ENCODE measurements at places on chromosomes 6 and 20.
A peak's percentile ranks its signal among the peaks of the same experiment; 100 is the strongest.

GRCh38 chr6:137705160-137706082, 161.6 kb upstream of the TNFAIP3 start:
- DNase-seq, result peak; percentile 54

GRCh38 chr6:120994573-120994967, 339.7 kb downstream of the TBC1D32 start:
- no peak for DNase-seq

DNA sequence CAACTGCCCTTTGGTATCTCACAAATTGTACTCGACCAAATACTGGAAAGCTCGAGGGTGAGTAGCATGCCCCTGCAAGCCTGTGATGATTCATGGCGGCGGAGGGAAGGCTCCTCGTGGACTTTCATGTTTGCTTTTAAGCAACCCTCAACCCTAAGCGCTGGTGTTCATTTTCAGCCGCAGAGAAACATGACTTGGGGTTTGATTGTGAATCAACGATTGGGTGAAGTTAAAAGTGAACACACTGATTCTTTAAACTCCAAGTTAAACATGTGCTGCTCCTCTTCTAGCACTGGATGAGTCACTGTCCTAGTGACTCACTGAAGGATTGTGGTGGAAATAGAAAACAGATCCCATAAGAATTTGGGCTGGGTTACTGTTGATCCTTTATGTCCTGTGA, 8.3 kb downstream of the CD109 start:
- DNase-seq, result no peak

DNA sequence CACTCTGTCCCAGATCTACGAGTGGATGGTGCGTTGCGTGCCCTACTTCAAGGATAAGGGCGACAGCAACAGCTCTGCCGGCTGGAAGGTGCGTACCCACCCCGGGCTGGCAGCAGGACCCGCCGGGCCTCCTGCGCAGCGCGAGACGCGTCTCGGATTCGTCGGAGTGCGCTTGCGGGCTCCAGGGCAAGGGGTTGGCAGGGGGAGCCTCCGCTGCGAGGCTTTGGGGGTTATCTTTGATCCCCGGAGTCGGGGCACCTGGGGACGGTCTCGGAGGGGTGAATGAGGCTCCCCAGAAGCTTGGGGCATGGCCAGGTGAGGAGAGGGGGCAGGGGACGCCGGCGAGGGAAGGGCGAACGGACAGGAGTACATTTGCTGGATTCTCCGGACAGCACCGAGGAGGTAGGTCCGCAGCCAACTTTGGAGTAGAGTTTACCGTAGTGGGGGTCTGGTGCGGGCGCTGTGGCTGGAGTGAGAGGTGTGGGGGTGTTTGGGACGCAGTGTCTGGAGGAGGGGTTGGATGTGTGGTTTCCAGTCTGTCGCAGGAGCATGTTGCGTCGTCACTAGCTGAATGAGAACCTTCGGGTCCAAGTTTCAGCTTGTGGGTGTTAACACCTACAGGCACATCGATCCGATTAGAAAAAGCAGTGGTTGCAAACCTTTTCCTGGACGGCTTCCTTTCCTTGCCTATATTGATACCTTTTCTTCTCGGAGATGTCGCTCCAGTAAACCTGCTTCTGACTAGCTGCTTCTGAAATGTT, 1.2 kb downstream of the FOXO3 start:
- no peak for DNase-seq

DNA sequence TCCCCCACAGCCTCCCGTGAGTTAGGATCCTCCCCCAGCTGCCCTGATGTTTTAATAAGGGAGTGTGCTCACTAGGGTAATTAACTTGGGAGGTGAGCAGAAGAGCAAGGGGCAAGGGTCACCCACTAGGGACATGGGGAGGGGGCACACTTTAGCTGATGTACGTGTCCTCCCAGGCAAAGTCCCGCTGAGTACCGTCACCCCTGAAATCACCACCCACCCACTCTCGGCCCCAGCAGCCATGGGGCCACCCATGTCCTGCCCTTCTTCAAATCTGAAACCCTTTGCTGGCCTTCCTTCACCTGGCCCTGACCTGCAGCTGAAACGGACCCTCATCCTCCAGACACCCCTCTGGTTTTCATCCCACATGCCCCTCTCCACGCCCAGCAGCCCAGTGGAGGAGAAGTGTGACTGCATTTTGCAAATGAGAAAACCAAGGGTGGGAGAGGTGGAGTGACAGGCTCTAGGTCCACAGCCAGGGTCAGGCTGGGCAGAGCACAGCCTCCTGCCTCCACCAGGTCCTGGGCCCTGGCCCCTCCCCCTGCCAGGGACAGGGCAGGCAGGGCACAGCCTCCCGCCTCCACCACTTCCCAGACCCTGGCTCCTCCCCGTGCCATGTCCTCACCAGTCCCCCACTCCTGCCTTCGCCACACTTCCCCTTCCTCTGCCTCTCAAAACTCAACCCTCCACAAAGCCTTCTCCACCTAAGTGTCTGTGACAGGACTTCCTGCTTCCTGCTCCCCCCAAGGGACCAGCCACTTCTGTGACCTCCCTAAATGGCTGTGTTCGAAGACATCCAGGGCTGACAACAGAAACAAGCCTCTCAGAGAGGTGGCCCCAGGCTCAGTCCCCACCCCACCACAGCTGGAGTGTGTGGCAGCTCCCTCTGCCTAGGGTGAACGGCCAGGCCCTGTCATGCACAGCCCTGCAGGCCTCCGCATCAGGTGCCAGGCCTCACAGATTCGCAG, 15.1 kb downstream of the ACSS1 start:
- no peak for DNase-seq

GRCh38 chr6:129490521-129491255, 219.3 kb downstream of the ARHGAP18 start:
- DNase-seq, result peak; percentile 36

DNA sequence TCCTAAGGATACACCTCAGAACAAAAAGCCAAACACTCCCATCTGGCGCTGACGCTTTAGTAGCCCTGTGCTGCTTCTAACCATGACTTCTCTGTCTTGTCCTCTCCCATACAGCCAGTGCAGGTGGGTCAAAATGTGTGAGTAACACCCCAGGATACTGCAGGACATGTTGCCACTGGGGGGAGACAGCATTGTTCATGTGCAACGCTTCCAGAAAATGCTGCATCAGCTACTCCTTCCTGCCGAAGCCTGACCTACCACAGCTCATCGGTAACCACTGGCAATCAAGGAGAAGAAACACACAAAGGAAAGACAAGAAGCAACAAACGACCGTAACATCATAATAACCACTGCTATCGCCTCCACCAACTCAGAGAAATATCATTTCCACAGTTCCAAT, 1.4 kb downstream of the DEFB132 start:
- DNase-seq, result no peak

GRCh38 chr6:153790876-153791473, 248.1 kb upstream of the OPRM1 start:
- DNase-seq, result no peak

DNA sequence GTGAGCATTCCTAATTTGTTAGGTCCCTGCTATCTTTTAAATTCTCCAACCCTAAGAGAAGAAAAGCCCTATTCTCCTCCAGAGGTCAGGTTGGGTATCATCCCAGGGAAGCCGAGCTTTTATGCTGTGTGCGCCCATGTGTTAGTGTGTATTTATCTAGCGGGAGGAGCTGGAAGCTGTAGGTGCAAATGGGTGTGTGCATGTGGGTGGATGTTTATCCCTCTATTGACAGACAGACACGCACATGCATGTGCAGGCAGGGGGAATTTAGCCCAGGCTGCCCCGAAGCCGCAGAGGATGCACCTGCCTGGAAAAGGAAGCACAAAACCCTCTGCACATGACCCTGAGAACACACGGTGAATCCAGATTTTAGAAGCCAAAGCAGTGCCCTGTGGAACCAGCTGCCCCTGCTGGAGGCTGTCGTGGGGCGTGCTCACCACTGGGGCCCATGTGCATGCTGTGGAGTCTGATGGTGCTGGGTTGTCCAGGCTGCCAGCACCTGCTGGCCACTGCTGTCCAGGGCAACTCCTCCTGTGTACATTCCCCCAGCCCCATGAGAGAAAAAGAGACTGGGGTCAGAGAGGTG, 397.5 kb downstream of the TAF4 start:
- no peak for DNase-seq

DNA sequence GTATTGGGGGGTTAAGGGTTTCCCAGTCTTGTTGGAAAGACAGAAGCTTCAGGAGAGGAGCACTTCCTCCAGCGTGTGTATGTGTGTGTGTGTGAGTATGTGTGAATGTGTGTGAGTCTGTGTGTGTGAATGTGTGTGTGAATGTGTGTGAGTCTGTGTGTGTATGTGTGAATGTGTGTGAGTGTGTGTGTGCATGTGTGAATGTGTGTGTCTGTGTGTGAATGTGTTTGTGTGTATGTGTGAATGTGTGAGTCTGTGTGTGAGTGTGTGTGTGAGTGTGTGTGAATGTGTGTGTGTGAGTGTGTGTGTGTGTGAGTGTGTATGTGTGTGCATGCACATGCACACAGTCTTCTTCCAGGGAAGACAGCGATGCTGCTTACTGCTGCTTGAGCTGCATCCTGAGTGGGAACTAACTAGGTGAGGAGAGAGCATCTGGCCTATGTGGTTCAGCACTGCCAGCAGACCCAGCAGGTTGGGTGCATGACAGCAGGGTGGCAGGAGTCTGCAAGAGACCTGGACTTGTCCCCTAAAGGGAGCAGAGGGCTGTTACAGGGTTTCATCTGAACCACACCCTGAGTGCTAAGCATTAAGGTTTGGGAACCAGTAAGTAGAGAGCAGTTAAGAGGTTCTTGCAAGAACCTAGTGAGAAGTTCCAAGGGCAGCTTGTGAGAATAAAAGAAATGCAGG, 22.7 kb upstream of the CCND3 start:
- DNase-seq, result no peak

- no peak for DNase-seq
Observed at GRCh38 chr6:105102186-105102585, 77.6 kb downstream of the POPDC3 start.

DNA sequence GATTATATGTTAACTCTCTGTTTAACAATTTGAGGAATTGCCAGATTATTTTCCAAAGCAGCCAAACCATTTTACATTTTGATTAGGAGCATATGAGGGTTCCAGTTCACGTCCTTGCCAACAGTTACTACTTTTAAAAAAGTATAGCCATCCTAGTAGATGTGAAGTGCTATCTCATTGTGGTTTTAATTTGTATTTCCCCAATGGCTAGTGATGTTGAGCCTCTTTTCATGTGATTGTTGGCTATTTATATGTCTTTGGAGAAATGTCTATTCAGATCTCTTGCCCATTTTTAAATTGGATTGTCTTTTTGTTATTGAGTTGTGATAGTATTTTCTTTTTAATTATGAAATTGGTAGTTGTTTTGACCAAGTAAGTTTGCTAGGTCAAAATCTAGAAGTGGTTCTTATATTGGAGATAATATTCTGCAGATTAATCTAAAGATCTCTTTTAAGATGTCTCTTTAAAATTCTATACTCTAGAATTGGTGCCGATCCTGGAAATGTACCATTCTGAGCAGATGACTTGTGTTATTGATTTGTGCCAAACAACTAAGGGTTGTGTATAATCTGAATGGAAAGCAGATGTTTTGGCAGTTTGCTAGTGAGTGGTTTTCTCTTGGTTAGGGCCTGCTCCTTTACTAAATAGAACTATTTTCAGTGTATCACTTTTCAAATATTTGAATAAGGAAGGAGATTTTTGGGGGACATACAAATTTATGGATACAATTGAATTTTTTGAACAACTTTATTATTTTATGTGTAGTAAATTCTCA, 99.5 kb downstream of the CDKAL1 start:
- DNase-seq, result no peak

DNA sequence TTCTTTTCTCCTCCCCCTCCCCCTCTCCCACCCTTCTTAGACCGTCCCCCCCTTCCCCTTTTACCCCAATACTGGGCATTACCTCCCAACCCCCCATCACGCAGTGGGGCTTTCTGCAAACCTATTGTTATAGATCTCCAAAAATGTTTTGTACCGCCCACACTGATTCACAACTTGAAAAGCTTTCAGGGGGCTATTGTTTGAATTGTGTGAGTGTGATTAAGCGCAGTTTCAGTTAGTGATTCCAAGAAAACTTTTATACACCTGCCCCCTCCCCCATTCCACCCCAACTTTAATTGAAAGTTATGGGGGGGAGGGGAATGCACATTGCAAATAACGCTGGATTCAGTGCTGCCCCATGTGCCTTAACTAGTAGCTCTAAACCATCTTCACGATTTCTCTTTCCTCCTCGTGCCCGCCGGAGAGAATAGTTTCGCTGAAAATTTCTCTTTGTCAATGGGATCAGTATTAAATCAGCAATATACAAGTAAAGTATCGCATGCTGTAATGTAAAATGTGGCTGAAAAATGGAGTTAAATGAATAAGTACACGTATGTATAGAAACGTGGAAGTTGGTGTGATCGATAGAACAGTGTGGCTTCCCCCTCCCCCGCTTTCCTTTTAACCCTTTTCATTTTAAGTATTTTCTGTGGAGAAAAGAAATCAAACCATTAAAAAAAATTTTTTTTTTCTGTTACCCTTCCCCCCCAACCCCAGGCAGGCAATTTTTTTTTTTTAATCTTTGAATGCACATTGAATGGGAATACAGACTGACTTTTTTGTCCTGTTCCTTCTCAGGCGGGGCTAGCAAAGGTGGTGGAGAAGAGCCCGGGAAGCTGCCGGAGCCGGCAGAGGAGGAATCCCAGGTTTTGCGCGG, 632 bp downstream of the LIN28B start:
- DNase-seq, result no peak

GRCh38 chr20:6829510-6830116, 62.1 kb downstream of the BMP2 start:
- no peak for DNase-seq

DNA sequence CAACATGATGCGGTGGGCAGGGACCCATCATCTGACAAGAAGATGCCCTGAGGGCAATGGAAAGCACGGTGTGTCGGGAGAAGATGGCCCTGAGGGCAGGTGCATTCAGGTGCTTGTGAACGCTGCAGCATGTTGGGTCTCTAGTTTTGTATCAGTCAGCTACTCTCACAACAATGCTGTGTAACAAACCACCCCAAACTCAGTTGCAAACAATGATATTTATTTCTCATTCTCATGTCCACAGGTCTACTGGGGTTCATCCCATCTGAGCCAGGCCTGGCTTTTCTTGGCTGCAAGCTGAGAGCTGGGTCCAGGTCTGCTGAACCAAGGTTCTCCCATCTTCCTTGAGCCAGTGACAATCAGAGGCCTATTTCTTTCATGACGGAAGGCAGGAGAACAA, 461.6 kb downstream of the PREX1 start:
- no peak for DNase-seq

GRCh38 chr20:11429889-11430519, 487.7 kb upstream of the BTBD3 start:
- DNase-seq, result no peak

DNA sequence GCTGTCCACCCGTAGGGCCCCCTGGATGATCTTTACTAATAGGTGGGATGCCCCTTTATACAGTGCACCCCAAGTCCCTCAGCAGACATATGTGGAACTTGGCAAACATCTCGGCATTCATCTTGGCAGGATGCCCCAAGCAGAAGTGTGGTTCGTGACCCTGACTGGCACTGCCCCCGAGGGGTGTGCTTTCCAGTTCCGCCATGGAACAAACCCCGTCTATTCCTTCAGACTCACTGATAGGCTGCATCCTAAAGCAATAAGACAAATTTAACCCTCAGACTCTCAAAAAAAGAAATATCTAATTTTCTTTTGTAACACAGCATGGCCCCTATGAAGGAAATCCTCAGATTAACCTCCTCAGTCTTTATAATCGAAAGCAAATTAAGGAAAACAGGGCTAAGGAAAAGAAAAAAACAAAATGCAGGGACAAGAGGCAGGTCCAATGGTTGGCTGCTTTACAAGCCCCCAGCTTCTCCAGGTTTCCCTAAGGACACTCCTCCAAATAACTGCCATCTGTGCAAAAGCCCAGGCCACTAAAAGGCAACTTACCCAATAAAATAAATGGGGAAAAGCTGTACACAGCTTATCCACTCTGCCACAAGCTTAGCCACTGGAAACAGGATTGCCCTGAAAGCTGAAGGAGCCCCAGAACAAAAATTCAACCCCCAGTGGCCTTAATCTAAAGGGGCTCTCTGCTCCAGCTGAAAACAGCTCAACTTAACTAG, 30.5 kb upstream of the RIPK1 start:
- no peak for DNase-seq

All from stimulated activated CD8-positive, alpha-beta memory T cell treated with anti-CD3 and anti-CD28 coated beads, Interleukin-4, amount 100 ng/mL, for 4 hours (primary cell).